Spinal cord (tissue), 10 donors: ENCODE measurements at places on chromosomes 5 and 9. TPM values are rescaled to one million over a fixed set of nuclear protein-coding genes. Genes with fewer than 3 reads are reported as not detected.

Gene ZFAND5
- total RNA-seq: 217 TPM

Gene PCDHGA5
- total RNA-seq: 7.9 TPM

Gene CBY3
- not detected for total RNA-seq

Gene PRLR
- total RNA-seq: 13.7 TPM

Gene ABO
- total RNA-seq: 0.40 TPM

Gene CCNB1
- total RNA-seq: 38.2 TPM

Gene CDO1
- total RNA-seq: 64.3 TPM

Gene CARD6
- 4.5 TPM for total RNA-seq

Gene SPINK6
- not detected for total RNA-seq

Gene TMC1
- 0.89 TPM for total RNA-seq

Gene ETF1
- total RNA-seq: 61.6 TPM

Gene FYB1
- 4.6 TPM for total RNA-seq

Gene FRMPD1
- total RNA-seq: 8.9 TPM

Gene NUTM2F
- total RNA-seq: not detected

Gene GPR150
- 0.50 TPM for total RNA-seq

Gene CCDC180
- 15.5 TPM for total RNA-seq
